ENCODE measurements at places on chromosomes 4 and X. TPM values are rescaled to one million over a fixed set of nuclear protein-coding genes. Genes with fewer than 3 reads are reported as not detected.

Gene ADH7
- 1.1 TPM for total RNA-seq

Gene GUCY1A1
- total RNA-seq = 76.6 TPM

Gene CNKSR2
- 67.2 TPM for total RNA-seq

Gene CSAG1
- total RNA-seq = not detected

Gene AMTN
- total RNA-seq = not detected

Gene FMR1NB
- total RNA-seq = not detected

Gene NKRF
- total RNA-seq = 16.1 TPM

Gene GAGE13
- not detected for total RNA-seq

Gene TMPRSS11E
- total RNA-seq = not detected

Gene FAM47E
- 6.7 TPM for total RNA-seq

Gene CLCN5
- 20.7 TPM for total RNA-seq

Gene GPR50
- not detected for total RNA-seq

Gene PPP4R3C
- total RNA-seq = not detected

Gene CLIC2
- 4.8 TPM for total RNA-seq

Gene TLR2
- 8.7 TPM for total RNA-seq

Gene NUDT10
- 13.7 TPM for total RNA-seq

Gene TLR6
- 2.0 TPM for total RNA-seq

Gene OPN1MW3
- total RNA-seq = not detected

Gene ARMCX2
- 87.9 TPM for total RNA-seq

Gene TEX13C
- total RNA-seq = not detected

Gene CPLX1
- total RNA-seq = 9.2 TPM

Gene PFKFB1
- not detected for total RNA-seq

Gene TRPC3
- total RNA-seq = 5.3 TPM

Gene VGLL1
- total RNA-seq = 1.1 TPM
